ENCODE measurements at places on chromosomes 16 and 17.
A peak's percentile ranks its signal among the peaks of the same experiment; 100 is the strongest.

GRCh38 chr17:7266784-7267183 lies 4.5 kb upstream of the CLDN7 start:
- DNase-seq: no peak

GRCh38 chr16:81483970-81484595 lies 39.5 kb downstream of the CMIP start:
- DNase-seq: no peak

DNA sequence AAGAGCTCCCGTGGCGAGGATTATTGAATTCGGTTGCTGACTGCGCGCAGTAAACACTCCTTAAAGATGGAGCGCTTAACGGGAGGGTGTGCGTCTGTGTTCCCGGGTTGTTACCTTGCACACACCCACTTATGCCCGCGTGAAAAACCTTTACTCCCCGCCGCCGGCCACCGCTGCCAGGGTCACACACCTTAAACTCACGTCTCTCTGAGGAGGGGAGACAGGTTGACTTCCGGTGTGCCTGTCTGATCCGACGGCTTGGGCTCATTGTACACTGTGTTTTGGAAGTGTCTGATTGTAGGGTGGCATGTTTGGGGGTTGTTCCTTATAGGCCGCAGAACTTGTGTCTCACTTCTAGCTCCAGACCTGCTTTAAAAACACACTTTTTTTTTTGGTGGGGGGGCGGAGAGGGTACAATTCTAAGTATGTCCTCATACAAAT lies 66.8 kb downstream of the KPNA2 start:
- DNase-seq: peak; percentile 39

GRCh38 chr17:18992454-18993130 lies 12.0 kb downstream of the FAM83G start:
- peak; percentile 58 for DNase-seq

DNA sequence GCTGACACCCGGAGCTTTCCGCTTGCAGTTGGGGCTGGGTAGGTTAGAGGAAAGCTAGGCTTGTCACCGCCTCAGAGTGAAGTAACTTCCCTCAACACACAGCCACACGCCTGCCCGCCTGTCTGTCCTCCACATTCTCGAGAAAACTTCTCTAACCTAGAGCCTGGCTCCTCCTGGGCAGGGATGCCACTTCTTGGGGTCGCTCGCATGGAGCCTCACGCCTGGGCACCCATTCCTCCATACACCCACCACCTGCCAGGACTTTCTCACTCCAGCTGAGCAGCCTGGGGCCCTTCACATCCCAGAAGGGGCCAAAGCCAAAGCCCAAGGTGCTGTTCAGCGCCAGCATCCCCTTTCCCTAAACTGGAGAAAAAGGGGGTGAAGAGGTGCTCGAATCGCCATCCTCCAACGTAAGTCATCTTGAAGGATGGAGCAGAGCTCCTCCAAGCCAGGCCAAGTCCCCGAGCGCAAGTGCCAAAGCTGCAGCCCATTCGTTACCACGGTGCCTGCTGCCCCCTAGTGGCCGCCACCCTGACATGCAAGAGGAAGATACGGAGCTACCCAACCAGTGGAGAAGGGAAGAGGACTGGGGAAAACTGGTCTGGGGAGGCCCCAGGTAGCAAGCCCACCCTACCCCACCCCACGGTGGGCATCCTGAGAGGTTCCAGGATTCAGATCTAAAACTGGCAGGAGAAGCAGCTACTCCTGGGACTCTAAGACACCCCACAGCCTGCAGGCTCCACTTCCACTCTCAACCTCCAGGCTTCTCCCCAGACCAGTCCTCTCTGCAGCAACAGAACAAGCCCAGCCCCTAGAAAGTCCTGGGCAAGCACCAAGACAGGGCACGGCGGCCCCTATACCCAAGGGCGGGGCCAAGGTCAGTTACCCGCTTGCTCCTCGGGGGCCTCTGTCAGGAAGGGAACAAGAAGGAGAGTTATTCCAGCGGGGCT lies 63.1 kb downstream of the MYO18A start:
- peak; percentile 61 for DNase-seq

- no peak for DNase-seq
Observed at GRCh38 chr17:42246515-42246914, 29.7 kb downstream of the STAT5B start.

- DNase-seq: no peak
Observed at GRCh38 chr17:66549311-66549704, 246.9 kb downstream of the PRKCA start.

DNA sequence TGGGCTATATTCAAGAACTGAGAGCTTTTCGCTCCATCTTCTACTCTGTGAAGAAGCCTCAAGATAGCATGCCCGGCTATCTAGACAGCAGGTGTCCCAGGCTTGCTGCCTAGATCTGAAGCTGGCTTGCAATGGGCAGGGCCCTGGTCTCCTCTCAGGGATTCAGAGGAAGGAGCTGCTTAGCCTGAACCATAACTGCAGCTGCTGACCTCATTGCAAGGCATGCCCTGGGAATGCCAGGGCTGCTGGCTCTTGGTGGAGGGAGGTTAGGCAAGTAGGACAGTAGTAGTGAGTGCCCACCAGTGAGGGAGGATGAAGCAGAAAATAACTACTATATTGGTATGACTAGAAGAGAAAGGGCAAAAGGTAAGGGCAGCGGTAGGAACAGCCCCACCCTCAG lies 21.3 kb upstream of the SLC35B1 start:
- no peak for DNase-seq

DNA sequence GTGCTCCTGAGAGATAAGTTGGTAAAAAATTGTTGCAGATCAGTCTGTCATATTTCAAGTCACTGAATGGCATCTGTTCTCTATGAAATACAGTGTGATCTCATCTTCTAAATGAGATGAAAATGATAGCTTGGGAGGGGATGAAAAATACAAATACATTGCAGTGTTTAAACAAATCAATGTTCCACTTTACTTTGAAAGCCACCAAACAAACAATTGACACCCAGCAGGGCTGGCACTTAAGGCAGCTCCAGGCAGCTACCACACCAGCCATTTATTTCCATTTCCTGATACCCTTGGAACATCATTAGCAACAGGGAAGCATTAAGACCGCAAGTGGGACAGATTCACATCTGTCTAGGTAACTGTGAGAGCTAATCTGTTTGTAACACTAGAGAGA lies 827.6 kb upstream of the KIF2B start:
- DNase-seq: no peak

DNA sequence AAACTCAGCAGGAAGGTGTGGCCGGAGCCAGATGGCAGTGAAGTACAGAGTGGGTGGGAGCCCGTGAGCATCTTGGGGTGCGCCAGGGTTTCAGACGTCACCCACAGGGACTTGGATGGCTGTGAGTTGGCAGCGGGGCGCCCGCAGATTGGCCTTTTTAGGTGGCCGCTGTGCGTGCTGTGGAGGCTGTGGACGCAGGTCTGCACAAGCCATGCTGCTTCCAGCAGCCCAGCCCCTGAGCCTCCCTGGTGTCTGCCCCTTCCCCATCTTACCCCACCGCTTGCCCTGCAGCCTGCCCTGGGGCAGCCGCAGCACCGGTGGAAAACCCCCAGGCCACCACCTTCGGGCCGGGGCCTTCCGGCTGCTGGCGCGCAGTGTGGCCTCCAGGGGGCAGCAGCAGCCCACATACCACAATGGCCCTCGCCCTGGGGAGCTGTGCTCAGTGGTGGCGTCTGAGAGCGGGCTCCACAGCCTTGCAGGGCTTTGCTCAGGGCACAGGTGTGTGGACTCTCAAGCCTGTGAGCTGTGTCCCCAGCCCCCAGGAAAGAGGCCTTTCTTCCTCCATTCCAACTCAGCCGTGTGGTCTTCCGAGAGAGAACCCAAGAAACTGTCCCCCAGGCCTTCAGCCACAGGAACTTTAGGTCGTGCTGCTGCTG lies 11.8 kb downstream of the ENDOV start:
- peak; percentile 84 for DNase-seq

- no peak for DNase-seq
Observed at GRCh38 chr16:67872131-67872630, 671 bp upstream of the EDC4 start.

GRCh38 chr16:81599034-81599744 lies 154.6 kb downstream of the CMIP start:
- DNase-seq: no peak

DNA sequence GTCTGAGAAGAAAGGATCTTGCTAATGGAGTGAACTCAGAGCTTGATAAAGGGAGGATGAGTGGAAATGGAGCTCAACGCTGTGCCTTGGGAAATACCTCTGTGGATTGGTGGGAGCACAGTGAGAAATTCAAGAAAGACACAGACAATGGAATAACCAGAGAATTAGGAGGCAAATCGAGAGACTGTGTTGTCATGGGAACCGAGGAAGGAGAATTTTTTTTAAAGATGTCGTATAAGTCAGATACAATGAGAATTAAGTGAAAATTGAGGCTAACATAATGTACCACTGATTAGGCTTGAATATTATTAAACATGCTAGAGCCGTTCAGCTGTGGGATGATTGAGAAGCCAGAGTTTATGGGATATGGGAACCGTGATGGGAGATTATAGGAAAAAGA lies 134.2 kb downstream of the PRKCA start:
- no peak for DNase-seq

- no peak for DNase-seq
Observed at GRCh38 chr16:71351558-71351901, 7.0 kb upstream of the CALB2 start.

GRCh38 chr16:50797456-50797855 lies 55.6 kb downstream of the CYLD start:
- no peak for DNase-seq

GRCh38 chr16:69324013-69324531 lies 6.3 kb downstream of the PDF start:
- no peak for DNase-seq

DNA sequence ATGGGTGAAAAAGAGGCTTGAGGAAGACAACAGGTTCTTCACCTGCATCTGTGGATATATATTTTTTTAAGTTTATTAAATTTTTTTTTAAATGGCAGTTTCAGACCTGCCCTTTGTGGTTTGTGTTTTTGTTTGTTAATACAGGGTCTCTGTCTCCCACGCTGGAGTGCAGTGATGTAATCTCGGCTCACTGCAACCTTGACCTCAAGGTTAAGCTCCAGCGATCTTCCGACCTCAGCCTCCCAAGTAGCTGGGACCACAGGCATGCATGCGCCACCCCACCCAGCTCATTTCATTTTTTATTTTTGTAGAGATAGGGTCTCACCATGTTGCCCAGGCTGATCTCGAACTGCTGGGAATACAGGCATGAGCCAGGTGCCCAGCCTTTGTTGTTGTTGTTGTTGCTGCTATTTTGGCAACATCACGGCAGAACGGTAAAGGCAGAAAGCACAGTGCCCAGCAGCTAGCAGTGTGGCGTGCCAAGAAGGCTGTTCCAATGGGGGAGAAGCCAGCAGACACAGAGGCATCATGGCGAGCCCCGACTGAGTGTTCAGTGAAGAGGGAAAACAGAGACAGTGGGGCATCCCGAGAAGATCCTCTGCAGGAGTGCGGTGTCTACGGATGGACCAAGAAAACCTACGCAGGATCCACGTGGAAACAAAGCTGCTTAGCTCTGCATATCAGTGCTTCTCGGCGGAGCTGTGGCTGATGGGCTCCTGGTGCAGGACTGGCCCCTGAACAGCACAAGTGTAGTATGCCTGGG lies 19.6 kb downstream of the TMC6 start:
- DNase-seq: no peak

- no peak for DNase-seq
Observed at GRCh38 chr16:88504489-88505404, 51.7 kb downstream of the ZFPM1 start.

DNA sequence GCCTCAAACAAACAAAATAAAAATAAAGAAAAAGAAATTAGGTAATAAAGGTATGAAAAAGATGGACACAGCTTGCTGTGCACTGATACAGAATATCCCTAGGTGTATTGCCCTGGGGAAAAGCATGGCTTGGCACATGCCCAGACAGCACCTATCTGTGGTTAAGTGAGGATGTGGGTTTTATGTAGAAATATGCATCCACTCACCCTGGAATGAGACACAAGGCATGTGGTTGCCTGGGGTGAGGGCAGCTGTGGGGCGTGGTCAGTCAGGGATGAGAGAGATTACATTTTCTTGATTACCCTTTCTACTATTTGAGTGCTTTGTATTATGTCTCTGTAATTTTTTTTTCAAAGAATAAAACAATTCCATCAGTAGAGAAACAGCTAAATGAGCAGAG lies 6.9 kb downstream of the PLLP start:
- peak; percentile 80 for DNase-seq

DNA sequence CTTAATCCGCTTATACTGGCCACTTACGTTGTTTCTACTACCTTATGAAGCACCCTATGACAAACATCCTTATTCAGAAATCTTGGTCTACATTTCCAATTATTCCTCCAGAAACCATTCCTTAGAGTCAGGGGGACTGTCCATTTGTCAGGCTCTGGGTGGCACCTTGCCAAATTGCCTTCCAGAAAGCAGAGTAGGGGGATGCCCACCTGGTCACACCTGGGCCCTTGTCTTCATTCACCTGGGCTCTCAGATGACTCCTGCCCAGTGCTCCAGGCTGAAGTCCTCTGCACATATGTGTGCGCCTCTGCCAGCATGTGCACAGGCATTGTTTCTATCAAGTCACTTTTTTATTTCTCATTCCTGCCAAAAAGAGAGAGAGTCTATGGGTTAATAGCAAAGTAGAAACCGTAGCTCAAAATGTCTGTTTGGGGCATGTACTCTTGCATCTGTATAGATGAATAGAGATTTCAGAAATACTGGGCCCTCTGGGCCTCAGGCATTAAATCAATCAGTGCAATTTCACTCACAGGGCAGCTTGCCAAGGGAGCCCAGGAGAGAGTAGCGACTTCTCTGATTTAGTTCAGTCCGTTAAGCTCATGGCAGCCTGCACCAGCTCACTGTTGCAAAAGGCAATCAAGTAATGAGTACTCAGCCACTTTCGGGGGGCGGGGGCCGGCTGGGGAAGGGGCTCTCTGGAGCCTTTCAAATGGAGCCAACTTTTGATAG lies 104.7 kb downstream of the SOCS1 start:
- no peak for DNase-seq

- no peak for DNase-seq
Observed at GRCh38 chr16:2468233-2468724, 2.8 kb upstream of the NTN3 start.

- no peak for DNase-seq
Observed at GRCh38 chr16:13049688-13050087, 148.3 kb downstream of the SHISA9 start.

DNA sequence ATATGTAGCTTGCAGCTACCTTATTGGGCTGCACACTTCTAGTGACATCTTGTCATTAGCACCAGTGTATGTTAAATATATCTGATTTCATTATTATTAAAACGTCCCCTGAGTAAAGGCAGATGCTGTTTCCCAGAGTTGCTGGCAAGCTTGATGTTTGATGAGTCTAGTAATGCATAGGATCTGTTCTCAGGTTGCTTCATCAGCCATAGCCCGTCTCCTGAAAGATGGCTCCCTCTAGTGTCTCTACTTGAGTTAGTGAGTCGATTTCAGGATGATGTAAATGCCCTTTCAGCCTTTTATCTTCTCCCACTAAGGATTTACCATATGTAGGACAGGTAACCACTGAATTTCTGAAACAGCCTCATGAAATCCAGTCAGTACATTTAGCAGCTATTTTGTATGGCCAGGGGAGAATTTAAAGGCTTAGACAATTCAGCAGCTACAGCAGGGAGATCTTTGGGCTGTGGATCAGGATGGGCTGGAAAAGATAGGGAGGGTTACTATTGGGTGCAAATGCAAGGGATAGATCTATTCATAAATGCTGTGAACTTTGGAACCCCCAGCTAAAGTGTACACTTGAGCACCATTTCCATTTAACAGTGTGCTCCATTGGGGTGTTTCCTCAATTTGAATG lies 376.3 kb downstream of the CNTNAP4 start:
- no peak for DNase-seq

GRCh38 chr17:72104863-72105234 lies 16.0 kb upstream of the SOX9 start:
- no peak for DNase-seq

GRCh38 chr16:52929478-52930400 lies 123.0 kb downstream of the CHD9NB start:
- DNase-seq: no peak

GRCh38 chr17:58232707-58233156 lies 5.7 kb upstream of the LPO start:
- no peak for DNase-seq

All from central memory CD4-positive, alpha-beta T cell (primary cell).